Frontal cortex (tissue), 4 donors: ENCODE measurements at places on chromosomes 5 and 9.

DNA sequence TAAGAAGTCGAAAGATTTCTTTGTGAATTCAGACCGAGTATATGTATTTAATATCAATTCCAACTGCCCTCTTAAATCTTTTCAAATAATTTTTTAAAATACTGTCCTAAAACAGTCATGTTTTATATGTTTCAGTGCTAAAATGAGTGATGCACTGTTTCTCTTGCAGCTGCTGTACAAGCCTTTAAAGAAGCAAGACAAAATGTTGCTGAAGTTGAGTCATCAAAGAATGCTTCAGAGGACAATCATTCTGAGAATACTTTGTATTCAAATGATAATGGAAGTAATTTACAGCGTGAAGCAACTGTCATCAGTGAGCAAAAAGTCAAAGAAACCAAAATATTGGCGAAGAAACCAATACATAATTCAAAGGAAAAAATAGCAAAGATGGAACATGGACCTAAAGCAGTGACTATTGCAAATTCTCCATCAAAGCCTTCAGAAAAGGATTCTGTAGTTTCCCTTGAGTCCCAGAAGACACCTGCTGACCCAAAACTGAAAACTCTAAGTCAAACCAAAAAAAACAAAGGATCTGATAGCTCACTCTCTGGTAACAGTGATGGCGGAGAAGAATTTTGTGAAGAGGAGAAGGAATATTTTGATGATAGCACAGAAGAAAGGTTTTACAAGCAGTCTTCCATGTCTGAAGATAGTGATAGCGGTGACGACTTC, 58.0 kb downstream of the LOX start:
- no peak for DNase-seq

- no peak for DNase-seq
Measured at GRCh38 chr9:90783552-90783951, 18.1 kb upstream of the SYK start.

GRCh38 chr9:5073701-5074100, 88.6 kb downstream of the JAK2 start:
- no peak for DNase-seq

GRCh38 chr5:112555691-112556090, 136.6 kb upstream of the EPB41L4A start:
- no peak for DNase-seq

- no peak for DNase-seq
Measured at GRCh38 chr9:91864380-91864779, 85.6 kb downstream of the ROR2 start.
